Colonic mucosa (tissue), 4 donors: ENCODE measurements at places on chromosomes 11 and 22. TPM values are rescaled to one million over a fixed set of nuclear protein-coding genes. Genes with fewer than 3 reads are reported as not detected.

The SAA1 gene
- total RNA-seq, result 3.7 TPM

- H3K36me3 ChIP-seq, result no peaks in the 10 kb centered on the region
- no peak for DNase-seq
- no peak overlapping the region for H3K4me3 ChIP-seq
- no peak overlapping the region for H3K27ac ChIP-seq
- H3K4me1 ChIP-seq, result no peaks in the 10 kb centered on the region
Observed at GRCh38 chr11:76267556-76267955, 61.3 kb upstream of the WNT11 start.

DNA sequence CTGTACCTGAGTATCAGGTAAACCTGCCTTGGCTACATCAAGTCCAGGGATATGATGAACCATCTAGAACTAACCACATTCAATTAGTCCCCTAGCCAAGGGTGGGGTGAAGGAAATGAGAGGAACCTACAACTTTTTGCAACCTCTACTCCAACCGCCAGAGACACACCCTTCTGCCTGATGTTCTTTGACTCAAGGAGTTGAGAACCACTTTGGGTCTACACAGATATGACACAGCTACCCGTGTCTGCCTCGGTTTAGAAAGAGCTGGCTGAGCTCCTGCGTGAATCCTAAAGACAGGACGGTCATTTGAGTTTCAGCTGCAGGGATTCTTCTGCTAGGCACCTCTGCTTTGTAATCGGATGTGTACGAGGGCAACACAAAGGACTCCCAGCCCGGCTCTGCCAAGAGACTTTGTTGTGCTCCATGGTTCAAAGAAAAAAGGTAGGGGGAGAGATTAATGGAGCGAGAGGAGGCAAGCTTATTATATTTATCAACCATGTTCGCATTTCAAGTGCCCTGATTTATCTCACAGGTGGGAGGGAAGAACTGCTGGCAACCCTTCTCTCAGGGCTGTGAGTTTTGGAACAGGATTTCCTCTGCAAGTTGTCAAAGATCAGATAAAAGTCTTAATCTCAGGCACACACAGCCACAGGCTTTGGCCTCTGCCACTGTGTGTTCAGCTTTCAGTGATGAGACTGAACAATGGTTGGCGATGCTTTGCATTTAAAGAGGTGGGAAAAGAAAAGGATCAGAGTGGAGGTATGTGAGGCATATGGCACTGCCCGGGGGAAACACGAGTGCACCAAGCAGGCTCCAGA is 35.1 kb downstream of the FLI1 start:
- no peak overlapping the region for H3K4me3 ChIP-seq
- H3K4me1 ChIP-seq, result peaks cover 8% of the 10 kb centered on the region
- H3K27ac ChIP-seq, result no peak overlapping the region
- no peaks in the 10 kb centered on the region for H3K27me3 ChIP-seq

DNA sequence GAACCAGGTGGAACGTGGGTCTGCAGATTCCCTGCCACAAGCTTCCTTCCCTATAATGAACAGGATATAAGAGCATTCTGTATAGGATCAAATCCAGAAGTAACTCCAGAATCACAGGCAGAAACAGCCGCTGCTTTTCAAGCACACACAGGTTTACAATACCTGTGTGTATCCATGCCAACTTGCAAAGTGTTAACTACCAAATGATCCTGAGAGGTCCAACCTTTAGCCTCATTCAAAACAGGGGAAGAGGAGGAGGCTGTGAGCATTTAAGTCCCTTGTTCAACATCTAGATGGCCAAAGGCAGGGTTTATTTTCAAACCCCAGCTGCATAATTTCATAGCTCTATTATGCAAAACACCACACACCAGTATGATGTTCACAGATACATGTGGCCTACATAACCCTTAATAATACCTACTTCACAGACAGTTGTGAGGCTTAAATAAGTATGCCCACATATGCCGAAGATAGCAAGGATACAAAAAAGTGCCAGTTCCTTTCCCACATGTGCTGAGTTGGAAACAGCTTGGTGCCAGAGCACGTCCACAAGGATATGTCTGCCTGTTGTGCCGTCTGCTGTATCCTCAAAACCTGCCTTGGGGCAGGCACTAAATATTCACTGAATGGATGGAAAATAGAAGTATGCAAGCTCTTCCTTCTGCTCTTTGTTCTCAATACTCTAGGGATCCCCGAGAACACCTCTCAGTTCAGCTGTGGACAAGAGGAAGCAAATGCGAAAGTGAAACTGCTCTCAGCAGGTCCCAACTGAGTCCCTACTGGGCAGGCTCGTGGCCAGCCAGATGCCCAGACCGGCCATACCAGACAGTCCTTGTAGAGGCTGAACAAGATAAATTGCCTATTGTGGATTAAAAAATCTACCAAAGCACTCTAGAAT is 66.8 kb downstream of the LARGE1 start:
- peak; percentile 77 for DNase-seq
- no peaks in the 10 kb centered on the region for H3K36me3 ChIP-seq
- H3K4me3 ChIP-seq, result peak overlapping the region; percentile 10
- peak overlapping the region; percentile 67 for H3K27ac ChIP-seq

The LIF gene
- total RNA-seq, result 9.5 TPM

GRCh38 chr22:19422440-19423301 is 8.9 kb downstream of the HIRA start:
- H3K36me3 ChIP-seq, result no peaks in the 10 kb centered on the region
- DNase-seq, result no peak
- no peak overlapping the region for H3K27ac ChIP-seq
- H3K27me3 ChIP-seq, result no peaks in the 10 kb centered on the region

The ARHGAP8 gene
- total RNA-seq, result 69.9 TPM
